Cerebellar nuclear complex (tissue), 1 donor: ENCODE measurements at places on chromosomes 1 and 21.

DNA sequence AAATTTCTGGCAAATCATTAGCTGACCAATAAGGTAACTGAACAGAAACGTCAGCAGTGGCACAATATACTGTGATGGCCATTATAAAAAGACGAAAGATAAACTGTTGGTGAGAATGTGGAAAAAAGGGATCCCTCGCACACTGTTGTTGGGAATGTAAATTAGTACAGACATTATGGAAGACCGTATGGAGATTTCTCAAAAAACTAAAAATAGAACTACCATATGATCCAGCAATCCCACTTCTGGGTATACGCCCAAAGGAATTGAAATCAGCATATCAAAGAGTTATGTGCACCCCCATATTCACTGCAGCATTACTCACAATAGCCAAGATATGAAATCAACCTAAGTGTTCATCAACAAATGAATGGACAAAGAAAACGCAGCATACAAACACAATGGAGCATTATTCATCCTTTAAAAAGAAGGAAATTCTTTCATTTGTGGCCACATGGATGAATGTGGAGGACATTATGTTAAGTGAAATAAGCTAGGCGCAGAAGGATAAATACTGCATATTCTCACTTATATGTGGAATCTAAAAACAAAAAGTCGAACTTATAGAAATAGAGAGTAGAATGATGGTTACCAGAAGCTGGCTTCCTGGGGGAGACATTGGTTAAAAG, 257.7 kb downstream of the RHOU start:
- DNase-seq = no peak

GRCh38 chr21:37266515-37267221, 466 bp downstream of the VPS26C start:
- DNase-seq = no peak

- no peak for DNase-seq
These were observed 176.4 kb upstream of the C8B start for GRCh38 chr1:57142169-57142568.

DNA sequence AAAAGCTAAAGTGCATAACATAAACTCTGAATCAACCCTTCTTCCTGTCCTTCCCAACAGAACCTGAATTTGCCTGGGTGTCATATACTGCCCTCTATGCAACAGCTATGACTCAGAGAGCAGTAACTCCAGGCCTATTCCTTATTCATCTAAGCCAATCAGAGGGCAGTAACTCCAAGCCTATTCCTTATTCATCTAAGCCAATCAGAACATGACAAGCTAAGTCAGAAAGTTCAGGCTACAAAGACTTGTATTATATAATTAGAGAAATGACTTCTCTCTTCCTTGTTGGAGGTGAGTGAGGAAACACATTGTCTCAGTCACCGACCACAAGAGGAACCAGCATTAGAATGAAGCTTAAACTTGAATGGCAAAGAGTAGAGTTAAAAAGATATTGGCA, 26.2 kb upstream of the TADA1 start:
- no peak for DNase-seq

DNA sequence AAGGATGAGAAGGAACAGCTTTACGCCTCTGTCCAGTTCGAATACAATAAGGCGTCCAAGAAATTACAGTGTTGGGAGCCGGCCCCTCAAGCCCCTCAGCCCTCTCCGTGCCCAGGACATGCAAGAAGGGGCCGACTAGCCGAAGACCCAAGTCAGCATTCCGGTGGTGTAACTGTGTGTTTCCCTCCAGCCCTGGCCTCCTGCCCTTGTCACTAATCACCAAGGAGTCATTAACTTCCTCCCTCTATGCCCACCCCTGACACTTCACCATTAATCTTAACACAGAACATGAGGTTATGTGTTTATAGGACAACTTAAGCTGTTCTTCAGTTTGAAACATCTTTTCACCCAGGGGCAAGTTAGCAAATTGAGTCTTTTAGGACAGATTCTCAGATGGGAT, 16.4 kb upstream of the C4BPB start:
- no peak for DNase-seq

- DNase-seq = no peak
These were observed 38.2 kb downstream of the JUN start for GRCh38 chr1:58745666-58746065.

DNA sequence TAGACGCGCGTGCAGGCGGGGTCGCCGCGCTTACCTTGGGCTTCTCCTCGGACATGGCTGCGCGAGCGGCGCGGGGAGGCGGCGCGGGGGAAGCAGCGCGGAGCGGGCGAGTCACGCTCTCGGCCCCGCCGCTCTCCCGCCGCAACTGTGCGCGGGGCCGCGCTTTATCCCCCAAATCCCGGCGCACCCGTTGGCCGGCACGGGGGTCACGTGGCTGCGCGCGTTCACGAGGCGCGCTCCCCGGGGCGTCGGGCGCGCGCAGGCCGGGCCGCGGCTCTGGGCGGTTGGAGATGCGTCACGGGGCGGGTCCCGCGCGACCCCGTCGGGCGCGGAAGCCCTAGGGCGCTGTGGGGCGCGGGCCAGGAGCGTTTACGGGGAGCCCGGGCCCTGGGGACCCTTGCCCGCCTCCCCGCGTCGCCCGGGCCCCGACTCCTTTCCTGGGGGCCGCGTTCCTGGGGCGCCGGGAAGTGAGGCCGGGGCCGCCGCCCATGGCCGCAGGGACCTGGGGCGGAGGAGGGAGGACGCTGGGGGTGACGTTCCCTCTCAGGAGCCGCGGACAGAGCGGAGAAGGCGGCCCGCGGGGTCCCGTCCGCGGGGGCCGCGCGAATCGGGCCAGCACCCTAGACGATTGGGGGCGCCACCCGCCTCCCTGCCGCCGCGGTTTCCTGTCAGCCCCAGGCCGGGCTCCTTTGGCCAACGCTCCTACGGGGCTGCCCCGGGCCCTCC, at the start of gene SUMO3:
Gene SUMO3, minus strand, starts transcription at position 149 of the 726 bp plus-strand sequence. Its CDS starts 94 bp downstream, at position 55.
- DNase-seq = no peak

- no peak for DNase-seq
These were observed 2.9 kb downstream of the IGSF8 start for GRCh38 chr1:160095382-160096105.

- DNase-seq = no peak
These were observed 457.7 kb upstream of the ADAMTS5 start for GRCh38 chr21:27424601-27425000.

GRCh38 chr1:108049178-108049819, 84.3 kb upstream of the VAV3 start:
- DNase-seq = no peak

- no peak for DNase-seq
These were observed 41.2 kb downstream of the TDRD5 start for GRCh38 chr1:179632868-179633267.

GRCh38 chr1:168468042-168468809, 75.6 kb downstream of the XCL2 start:
- DNase-seq = no peak

GRCh38 chr1:93963585-93963984, 54.4 kb upstream of the GCLM start:
- DNase-seq = no peak

DNA sequence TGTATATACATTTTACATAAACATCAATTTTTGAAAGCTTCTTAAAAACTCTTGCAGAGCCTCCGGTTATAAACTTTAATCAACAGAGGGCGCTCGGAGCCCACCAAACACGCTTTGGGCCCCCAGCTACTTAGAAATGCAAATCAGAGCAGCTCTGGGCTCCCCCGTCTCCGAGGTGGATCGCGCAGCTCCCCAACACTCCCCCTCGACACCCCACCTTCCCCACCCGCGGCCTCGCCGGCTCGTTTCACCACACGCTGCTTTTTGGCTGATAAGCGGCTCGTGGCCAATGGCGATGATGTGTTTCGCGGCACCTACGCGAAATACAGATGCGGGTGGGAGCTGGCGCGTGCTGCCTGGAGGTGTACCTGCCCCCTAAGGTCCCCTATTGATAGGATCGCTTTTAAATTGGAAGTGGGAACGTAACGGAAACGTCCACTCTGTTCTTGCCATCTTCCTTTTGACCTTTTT, 1.7 kb upstream of the KIF26B start:
- peak; percentile 75 for DNase-seq

DNA sequence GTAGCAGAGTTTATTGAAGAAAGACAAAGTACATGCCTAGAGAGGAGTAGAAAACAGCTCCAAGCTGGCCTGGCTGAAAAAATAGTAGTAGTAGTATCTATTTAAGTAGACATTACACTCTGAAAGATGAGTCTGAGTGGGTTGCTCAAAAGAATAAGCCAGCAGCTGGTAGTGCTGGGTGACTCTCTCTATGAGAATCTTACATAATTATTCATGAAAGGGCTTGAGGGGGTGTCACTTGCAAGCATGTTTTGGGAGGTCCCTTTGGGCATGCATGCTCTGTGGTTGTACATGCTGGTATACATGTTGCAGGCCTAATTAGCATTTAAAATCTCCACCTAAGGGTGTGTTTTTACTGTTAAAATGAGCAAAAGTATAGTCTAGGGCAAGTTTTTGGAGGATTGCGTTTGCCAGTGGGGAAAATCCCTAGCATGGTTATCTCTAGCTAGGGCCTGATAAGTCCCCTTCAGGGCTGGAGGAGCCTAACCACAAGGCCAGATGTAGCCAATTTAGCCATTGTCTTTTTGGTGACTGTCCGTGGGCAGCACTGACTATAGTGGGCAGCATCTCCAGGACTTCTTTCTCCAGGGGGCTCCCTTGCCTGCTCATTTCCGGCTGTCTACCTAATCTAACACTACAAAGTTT, 11.0 kb upstream of the FCGR2A start:
- no peak for DNase-seq

DNA sequence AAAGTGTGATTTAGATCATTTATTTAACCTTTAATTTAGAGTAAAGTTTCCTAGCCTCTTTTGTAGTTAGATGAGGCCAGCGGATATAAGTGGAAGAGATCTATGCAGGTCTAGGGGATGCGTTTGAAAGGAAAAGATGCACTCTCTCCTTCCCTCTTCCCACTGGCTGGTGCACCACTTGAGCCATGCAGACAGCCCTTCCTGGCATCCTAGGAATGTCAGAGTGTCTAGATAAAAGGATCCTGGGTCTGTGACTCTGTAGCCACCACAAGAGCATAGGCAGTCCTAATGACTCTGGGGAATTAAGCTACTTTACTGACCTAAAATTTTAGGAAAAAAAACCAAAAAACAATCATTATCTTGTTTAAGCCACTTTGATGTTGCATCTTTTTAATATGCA, 16.0 kb upstream of the STUM start:
- no peak for DNase-seq

GRCh38 chr1:24032981-24033380, 52.9 kb upstream of the SRSF10 start:
- no peak for DNase-seq

- DNase-seq = no peak
These were observed 70.7 kb downstream of the KCNJ6 start for GRCh38 chr21:37845535-37845934.

- no peak for DNase-seq
These were observed 120.0 kb upstream of the RRP15 start for GRCh38 chr1:218164930-218165700.

DNA sequence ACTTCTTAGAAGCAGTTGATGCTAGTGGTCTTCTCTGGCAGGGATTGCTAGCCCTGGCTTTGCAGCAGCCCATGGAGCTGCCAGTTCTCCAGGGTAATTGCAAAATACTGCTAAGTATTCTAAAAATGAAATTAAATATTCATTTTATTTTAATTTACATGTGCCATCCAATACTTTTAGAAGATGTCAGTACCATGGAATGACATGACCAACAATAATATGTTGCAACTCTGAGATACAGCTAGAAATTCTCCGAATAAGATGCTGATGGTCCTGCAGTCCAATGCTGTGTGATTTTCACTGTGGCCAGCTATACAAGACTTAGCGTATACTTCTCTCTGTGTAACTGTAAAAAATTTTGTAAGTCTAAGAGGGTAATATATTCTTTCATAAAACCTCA, 20.0 kb upstream of the WARS2 start:
- DNase-seq = no peak

DNA sequence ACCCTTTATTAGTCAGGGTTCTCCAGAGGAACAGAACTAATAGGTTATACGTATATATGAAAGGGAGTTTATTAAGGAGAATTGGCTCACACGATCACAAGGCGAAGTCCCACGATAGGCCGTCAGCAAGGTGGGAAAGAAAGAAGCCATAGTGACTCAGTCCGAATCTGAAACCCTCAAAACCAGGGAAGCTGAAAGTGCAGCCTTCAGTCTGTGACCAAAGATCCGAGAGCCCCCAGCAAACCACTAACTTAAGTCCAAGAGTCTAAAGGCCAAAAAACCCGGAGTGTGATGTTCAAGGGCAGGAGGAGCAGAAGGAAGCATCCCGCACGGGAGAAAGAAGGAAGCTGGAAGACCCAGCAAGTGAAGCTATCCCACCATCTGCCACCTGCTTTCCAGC, 9.9 kb downstream of the IFNLR1 start:
- DNase-seq = no peak

DNA sequence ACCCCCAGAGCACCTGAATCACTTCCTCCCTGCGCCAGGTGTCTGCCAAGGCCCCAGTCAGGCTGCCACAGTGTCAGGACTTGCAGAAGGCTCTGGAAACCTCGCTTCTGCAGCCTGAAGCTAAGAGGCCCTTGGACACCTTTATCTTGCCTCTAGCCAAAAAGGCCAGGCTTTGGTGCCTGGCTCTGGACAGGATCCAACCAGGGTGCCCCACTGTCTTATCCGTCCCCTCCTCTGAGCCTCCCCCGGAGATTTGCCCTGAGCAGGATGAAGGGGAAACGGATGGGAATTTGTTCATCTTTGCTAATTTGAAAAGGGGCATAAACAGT, 12.8 kb upstream of the CLSTN1 start:
- DNase-seq = no peak

DNA sequence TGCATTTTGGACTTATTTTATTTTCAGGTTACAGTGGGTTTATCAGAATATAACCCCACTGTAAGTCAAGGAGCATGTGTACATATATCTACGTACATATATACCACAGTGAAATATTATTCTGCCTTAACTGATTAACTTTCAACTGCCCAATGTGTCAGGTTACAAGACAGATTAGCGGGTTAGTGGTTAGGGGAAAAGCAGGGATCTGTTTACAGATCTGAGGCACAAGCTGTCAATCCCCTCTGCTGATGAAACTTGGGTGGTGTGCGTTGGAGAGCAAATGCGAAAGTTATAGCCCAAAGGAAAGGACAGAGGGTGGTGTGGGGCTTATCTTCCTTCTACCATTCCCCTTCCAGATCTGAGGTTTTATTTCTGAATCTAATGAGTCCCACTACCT, 238.2 kb upstream of the KCNK2 start:
- no peak for DNase-seq

DNA sequence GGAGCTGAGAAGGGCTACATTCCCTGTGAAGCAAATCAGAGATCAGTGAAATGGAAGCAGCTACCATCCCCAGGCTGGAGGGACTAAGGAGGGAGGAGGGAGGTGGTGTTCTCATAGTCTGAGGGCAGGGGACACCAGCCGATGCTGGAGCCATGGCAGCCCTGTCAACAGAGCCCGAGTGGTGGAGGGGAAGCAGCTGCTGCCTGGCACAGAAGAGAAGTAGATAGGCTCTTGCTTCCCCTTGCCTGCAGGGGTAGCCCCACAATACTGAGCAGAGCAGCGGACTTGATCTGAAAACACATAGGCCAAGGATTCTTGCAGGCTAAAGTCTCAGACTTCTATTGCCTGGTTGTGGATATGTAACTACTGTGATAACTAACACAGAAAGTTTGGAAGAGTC, 255.1 kb downstream of the FGGY start:
- DNase-seq = no peak
